Fibroblast of mammary gland (primary cell): ENCODE measurements at places on chromosomes 12 and 14.

- DNase-seq: peak; percentile 12
Observed at GRCh38 chr12:100672075-100672592, 98.7 kb downstream of the GAS2L3 start.

GRCh38 chr12:84375449-84376170, 537.0 kb downstream of the SLC6A15 start:
- peak; percentile 24 for DNase-seq

DNA sequence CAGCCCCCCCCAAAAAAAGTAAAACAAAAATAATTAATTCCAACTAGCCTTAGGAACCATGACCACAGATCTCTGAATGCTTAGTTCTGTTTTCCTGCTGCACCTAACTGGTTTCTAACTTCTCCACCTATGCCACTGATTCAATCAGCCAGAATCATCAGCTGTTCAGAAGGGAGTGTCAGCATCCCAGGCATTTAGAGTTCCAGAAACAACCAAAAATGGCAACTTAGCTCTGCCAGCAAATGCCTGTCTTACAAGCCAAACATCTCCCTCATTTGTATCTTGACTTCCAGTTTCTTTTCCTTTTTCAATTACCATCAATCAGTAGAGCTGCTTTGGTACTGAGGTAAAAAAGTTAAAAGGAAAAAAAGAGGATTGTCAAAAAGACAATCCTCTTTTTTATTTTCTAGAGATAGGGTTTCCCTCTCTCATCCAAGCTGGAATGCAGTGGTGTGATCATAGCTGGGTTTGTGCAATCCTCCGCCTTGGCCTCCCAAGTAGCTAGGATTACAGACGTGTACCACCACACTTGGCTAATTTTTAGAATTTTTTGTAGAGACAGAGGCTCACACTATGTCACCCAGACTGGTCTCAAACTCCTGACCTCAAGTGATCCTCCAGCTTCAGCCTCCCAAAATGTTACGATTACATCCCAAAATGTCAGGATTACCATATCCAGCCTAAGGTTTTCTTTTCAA, 45.2 kb upstream of the ISM2 start:
- peak; percentile 21 for DNase-seq

GRCh38 chr12:91781114-91781513, 364.5 kb downstream of the BTG1 start:
- DNase-seq: peak; percentile 13

- peak; percentile 100 for DNase-seq
Observed at GRCh38 chr12:89756585-89757398, 48.2 kb upstream of the ATP2B1 start.

DNA sequence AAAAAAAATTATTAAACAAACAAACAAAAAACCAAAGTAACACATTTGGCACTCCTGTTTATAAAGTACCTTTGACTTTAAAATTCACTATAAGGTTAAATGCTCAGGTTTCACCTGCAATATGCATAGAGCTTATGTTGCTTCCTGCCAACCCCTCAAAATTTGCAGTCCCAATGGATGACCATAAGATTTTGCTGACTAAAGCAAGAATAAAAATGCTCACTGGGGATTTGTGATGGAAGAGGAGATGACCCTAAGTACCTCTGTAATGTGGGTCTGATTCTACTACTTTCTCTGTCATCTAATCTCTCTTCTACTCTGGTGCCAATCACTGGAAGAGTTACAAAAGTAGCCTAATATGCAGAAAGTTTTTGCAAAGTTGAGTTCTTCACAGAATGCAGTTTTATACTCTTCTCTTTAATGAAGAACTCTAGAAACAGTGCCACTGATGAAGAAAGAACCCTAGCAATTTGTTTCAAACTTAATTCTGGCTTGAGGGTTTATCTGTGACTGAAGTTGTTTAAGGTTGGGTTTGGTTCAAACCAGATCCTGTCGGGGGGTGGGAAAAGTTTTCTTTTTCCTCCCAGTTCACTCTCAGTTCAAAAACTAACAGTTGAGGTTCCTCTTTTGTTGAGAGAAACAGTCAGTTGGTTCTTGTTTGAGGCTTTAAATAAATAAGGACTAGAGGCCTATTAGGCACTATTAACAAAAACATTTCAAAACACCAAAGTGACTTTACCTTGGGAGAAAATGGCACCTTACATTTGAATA, 10.9 kb downstream of the WASHC3 start:
- no peak for DNase-seq

DNA sequence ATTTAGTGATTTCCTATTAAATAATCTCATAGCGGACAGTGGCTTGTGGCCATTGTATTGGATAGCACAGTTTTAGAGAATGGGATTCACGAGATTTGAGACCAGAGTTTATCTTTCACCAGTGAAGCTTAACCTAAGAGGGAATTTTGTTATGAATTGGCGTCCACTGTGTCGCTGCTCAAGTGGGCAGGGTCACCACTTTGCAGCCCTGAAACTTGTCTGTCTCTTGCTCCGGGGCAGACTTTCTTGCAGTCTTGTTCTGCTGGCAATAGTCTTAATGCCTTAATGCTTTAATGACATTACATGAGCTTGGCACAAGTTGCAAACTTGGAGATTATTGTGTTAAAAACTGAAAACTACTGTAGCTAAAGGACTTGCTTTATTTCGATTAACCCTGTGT, 72.8 kb upstream of the PPM1H start:
- DNase-seq: no peak

DNA sequence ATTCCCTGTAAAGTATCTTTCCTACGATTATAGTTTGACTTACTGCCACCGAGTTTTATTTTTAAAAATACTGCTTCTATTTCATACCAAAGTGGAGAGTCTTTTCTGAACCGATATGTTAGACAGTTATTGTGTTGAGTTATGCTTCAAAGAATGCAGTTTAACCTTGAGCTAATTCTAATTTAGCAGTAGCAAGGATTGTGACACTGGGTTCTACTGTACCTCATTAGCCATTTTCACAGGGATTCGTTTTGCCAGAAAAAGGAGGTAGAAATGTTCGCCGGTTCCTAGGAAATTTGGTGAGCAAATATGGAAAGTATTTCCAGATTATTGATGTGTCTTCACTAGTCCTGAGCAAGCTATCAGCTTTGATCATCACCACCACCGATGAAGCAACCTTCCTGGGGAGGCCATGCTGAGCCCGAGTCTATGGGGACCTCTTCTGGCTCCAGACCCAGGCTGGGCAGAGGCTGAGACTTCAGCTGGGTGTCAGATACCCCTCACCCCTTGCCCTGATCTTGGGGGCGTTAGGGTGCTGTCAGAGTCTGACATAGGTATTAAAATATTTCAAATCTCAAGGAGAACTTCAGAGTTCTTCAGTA, 13.6 kb downstream of the GLRX5 start:
- DNase-seq: peak; percentile 36

DNA sequence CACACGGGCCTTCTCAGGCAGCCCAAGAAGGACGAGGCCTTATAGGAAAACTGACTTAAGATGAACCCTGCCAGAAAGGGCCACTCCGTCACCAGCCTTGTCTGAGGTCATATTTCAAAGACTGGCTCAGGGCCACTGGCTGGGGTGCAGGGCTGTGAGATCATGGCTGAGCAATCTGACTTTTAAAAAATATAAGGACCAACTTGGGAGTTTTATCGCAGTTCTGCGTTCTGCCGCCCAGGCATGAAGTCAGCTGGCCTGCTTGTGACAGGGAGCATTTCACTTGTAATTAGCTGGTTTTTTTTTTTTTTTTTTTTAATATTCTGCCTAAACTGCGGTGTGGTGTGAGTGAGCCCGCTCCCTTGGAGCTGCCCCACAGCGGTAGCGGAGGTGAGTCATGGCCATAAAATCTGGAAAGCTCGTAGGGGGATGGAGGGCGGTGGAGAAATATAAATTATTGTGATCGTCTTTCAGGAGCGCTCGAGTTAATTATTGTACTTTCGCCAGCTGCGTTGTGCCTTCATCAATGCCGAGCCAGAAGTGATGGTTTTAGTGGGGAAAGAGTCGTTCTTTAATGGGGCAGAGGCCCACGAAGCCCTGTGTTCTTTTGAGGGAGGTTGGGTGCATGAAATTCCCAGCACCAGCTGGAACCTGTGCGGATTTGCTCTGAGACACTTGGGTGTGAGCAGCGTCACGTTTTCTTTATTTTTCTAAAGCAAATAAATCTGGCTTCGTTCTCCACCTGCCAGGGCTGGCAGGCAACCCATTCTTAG, 231.9 kb downstream of the C12orf75 start:
- peak; percentile 88 for DNase-seq

- no peak for DNase-seq
Observed at GRCh38 chr12:121822393-121823100, 18.7 kb downstream of the SETD1B start.

DNA sequence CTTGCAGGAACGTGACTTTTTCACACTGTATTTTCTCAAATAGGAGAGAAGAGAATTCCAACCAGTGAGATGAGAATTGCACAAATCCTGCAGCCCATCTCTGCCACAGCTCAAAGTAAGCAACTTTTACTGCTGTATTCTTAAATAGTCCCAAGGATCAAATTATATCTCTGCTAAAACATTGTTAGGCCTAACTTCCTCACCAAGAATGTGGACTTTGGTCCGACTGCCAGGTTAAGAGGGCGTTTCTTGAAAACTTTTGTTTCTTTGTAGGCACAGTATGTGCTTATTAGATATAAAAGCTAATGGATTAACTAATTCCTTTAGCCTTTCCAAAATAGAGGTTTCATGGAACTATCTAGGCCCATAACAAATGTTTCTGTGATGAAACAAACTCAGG, 61.4 kb upstream of the IFNG-AS1 start:
- DNase-seq: no peak

- DNase-seq: no peak
Observed at GRCh38 chr12:24135158-24135850, 185.8 kb upstream of the SOX5 start.

- no peak for DNase-seq
Observed at GRCh38 chr12:118521036-118521370, 144.6 kb downstream of the SUDS3 start.

GRCh38 chr12:85662207-85662602, 174.0 kb downstream of the RASSF9 start:
- no peak for DNase-seq

DNA sequence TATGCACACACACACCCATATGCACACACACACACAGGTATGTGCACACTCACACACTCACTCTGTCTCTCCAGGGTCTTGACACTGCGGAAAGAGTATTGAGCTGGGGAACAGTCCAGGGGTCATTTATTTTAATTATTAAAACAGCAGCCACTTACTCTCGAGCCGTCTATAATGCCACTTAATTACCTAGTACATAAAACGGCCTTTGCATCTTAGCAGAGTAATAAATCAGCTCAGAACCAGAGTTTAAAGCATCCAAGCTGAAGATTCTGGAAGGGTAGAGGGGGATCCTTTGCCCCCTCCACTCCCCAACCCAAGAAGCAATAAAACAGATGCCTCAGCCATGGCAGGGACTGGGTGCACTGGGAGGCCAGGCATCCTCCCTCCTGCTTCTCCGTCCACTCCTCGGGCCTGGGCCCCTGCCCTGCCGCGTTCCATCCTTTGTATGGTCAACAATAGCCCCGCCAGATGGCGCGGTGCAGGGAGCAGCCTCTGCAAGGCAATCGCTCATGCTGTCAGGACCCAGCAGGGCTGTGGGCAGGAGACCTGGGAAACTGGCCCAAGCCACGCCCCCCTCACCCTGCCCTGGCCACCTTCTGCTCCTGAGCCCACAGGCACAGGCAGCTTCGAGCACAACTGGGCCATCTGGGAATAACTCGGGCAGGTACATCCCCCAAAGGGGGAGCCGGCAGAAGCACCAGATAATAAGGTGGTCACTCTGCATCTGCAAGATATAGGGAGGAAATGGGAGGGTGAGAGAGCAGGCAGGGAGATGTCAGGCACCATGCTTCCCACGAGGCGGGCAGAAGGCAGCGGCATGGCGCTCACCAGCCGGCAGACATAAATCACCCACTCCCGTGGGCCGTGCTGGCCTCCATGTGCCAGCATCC, 40.9 kb downstream of the CCDC85C start:
- DNase-seq: peak; percentile 40

GRCh38 chr12:57444744-57445143, 10.2 kb downstream of the INHBC start:
- no peak for DNase-seq

DNA sequence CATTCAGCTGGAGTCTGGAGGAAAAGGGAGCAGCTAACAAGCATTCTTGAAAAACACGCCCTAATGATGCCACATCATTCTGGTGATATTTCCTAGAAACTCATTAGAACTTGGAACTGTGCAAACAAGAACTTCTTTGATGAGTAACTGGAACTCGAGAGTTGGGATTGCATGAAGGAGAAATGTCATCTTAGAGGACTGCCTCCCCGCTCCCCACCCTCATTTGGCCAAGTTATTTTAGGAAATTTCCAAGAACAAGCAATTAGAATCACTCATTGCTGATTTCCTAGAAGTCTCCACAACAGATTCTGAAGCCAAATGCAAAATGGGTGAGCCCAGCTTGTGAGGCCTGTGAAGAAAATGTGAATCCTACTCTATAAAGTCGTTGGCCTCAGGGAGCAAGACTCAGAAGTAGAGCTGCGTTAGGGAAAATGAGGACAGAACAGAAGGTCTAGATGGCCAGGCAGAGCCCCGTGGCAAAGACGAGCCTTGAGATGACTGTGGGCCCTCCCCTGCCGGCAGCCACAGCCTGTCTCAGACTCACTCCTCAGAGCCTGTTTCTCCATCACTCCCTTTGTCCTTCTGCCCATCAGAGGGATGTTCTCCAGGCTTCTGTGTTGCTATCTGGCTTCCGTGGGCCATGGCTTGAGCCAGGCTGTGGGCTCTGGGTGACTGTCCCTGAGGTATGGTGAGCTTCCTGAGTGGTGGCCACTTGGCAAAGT, 38.4 kb downstream of the RTL1 start:
- DNase-seq: peak; percentile 69

DNA sequence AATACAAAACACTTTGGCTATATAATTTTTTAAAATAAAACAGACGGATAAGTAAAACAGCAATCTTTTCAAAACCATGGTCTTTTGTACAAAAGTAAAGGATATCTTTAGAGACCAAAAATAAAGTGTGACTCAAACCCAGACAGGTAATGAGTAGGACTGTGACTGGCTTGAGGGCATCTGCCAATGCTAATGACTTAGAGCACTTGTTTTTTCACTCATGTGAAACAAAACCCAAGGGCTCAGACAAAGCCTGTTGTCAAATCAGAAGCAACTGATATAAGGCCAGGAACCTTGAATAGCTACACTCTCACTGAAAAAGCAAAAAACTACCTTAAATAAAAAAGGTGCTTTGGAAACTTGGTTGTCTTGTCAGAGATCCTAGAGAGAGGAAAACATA, 357.4 kb downstream of the TMEM117 start:
- DNase-seq: no peak

DNA sequence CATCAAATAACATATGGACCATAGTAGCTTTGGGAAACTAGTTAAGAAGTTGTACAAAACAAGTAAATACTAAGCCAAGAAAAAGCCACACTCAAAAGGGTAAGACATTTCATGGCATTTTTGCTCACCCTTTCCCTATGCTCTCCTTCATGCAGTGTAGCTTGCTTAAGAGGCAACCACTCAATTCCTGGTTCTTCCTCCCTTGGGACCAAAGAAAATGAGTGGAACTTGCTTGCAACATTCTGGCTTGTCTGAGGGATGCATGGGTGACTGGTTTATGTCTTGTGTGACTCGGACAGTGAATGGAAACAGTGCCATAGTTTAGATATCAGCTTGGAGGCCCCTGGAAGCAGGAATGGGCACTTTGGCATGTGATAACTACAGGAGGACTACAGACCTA, 252.0 kb upstream of the ARID2 start:
- peak; percentile 75 for DNase-seq

GRCh38 chr12:19643635-19644034, 204.3 kb downstream of the AEBP2 start:
- DNase-seq: peak; percentile 67

GRCh38 chr14:51428981-51429380, 188.9 kb downstream of the TMX1 start:
- DNase-seq: no peak

- peak; percentile 60 for DNase-seq
Observed at GRCh38 chr14:72420749-72421474, 473.0 kb downstream of the DPF3 start.
